ENCODE measurements at places on chromosomes 1 and 21. TPM values are rescaled to one million over a fixed set of nuclear protein-coding genes. Genes with fewer than 3 reads are reported as not detected.

ZNF648 gene
- total RNA-seq: not detected

ADAMTSL4 gene
- 20.0 TPM for total RNA-seq

PM20D1 gene
- total RNA-seq: not detected

KIF1B gene
- total RNA-seq: 11.8 TPM

TPTE gene
- total RNA-seq: not detected

TAS1R1 gene
- total RNA-seq: not detected

TMOD4 gene
- total RNA-seq: not detected

RNF187 gene
- 168 TPM for total RNA-seq

BARHL2 gene
- 0.07 TPM for total RNA-seq

DNAH14 gene
- total RNA-seq: 55.6 TPM

NBPF3 gene
- total RNA-seq: 7.5 TPM

KCNJ9 gene
- total RNA-seq: not detected

CELA3A gene
- not detected for total RNA-seq

DISP3 gene
- not detected for total RNA-seq

ALPL gene
- 0.98 TPM for total RNA-seq

YBX1 gene
- 1,196 TPM for total RNA-seq

DMBX1 gene
- total RNA-seq: 0.20 TPM

KCNE2 gene
- total RNA-seq: not detected

OXCT2 gene
- total RNA-seq: not detected

TCEA3 gene
- 0.95 TPM for total RNA-seq

CFHR5 gene
- total RNA-seq: not detected

NKAIN1 gene
- 3.6 TPM for total RNA-seq

FLG2 gene
- total RNA-seq: not detected

PPIAL4G gene
- not detected for total RNA-seq

SFN gene
- 67.7 TPM for total RNA-seq

NR1I3 gene
- not detected for total RNA-seq

IL24 gene
- not detected for total RNA-seq

ZBTB8A gene
- total RNA-seq: 7.7 TPM

B3GALT2 gene
- not detected for total RNA-seq
